ENCODE measurements at places on chromosomes 12 and 14.

GRCh38 chr12:126210448-126210847 is 1145.2 kb downstream of the AACS start:
- no peak for DNase-seq

DNA sequence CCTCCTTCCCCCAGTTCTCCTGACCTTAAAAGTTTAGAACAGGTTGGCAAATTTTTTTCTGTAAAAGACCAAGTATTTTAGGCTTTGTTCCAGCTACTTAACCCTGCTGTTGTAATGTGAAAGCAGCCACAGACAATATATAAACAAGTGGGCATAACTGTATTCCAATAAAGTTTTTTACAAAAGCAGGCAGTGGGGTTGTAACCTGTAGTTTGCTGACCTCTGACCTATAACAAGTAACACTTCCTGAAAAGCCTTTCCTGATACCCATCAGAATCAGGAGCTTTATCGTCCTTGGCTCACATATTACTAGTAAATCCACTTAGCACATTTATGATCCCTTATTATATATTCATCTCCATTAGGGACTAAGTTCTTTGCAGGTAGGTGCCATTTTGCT is 13.1 kb upstream of the SMARCC2 start:
- DNase-seq: no peak

DNA sequence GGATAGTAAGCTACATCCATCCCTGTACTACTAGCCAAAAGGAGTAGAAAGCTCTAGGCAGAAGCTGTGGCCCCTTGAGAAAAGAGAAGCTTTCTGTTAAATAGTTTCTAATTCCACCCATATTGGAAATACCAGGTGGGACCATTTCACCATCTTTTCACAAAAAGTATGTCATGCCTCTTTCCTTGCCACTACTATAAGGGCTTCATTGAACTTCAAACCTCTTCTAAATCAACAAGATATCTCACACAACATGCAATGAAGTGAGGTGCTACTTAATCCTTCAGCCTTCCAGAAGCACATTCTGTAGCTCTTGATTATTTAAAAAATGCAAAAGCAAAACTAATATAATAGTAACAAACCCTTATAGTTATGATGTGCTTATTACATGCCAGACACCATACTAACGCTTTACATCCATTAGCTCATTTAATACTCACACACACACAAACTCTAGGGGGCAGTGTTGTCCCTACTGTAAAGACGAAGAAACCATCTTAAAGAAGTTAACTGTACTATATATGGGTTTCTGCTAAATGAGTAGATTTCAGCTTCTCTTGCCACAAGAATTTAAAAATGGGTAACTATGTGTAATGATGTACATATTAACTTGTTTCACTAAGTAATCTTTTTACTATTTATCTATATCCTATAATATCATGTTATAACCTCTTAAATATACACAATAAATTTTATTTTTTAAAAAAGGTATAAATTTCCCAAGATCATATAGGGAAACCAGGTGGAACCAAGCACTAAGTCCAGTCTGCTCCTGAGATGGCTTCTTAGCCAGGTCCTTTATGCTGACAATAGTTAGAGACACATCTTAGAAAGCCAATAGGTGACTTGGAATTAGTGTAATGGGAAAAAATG is 124.4 kb downstream of the RPS29 start:
- DNase-seq: peak; percentile 81

DNA sequence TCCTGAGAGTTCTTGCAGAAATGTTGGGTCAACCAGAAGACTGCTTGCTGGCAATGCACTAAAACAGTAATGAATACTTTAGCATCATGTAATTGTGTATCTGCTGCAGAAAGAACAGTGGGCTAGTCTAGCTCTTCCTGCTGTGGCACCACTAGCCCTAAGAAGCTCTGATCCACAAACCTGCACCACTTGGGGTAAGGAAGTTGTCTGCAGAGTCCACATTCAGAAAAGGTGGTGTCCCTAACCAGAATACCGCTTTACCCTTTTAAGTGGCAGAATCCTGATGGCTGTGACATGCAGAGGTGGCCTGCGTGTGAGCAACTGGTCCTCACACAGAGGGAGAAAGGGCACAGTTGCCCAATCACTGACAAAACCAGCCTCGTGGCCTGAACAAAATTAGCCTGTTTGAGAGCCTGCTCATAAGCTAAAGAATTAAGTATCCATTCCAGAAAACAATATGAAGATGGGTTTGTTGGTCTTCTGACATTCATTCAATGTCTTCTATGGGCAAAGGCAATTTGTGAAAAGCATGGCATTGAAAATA is 165.8 kb downstream of the PPM1H start:
- no peak for DNase-seq

- DNase-seq: no peak
Measured at GRCh38 chr12:66154776-66155175, 15.0 kb downstream of the TMBIM4 start.

DNA sequence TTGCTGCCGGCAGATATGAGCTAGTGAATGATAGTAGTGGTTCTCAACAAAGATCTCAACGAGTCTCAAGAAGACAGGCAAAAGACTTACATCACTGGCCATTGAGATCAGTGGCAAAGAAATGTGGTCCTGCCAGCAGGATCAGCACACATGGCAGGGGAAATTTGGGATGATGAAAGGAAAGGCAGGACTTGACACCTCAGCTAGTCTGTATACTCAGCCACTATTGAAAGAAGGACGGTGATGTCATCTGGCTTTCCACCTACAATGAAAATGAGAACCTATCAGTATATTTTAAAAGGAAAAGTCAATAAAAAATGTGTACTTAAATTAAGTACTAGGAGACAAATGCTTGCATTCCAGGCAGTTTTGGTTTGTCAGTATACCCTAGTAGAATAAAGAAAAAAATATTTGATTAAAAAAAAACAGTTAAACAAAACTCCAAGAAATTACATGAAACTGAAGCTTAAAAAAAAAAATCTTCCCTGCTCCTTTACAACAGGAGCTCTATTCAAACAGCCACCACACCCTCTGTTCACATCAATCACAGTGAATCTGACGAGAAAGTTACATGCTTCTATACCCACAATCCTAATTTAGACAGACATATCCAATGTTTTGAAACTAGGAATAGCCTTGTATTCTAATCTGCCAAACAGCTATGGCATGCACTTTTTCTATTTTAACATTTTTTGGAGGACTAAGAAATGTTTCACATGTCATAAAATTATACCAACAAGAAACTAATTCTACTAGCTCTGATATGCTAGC is 34.9 kb downstream of the RAD9B start:
- no peak for DNase-seq

GRCh38 chr14:74704656-74705055 is 8.2 kb downstream of the AREL1 start:
- DNase-seq: no peak

DNA sequence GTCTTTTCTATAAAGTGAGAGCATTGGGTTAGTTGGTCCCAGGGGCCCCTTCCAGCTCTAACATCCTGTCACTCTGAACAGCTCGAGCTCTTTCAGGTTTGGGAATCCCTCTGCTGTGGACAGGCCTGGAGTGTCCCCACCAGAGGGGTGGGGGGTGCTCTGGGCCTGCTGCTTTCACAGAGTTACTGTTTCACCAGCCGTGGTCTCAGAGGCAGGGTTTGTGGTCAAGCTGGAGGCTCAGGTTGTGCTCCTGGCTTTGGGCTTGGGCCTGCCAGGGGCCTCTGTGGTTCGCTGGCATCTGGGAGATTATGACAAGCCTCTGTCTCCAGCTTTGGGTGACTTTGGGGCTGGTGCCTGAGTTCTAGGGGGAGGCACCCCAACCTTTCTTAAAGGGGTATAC is 59.6 kb downstream of the FBXL14 start:
- DNase-seq: no peak

DNA sequence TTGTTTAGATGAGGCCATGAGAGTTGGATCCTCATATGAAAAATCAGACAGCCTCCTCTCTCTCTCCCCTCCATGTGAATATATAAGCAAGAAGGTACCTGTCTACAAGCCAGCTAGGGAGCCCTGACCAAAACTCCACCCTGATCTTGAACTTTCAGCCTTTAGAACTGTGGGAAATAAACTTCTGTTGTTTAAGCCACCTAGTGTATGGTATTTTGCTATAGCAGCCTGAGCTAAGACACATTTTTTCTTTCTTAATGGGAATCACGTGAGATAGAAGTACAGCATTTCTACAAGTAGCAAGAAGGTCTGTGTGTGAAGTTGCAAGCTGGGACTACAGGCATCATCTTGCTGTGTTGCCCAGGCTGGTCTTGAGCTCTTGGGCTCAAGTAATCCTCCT is 16.3 kb upstream of the ABHD12B start:
- no peak for DNase-seq

- DNase-seq: no peak
Measured at GRCh38 chr14:101917413-101918017, 46.9 kb upstream of the DYNC1H1 start.

- DNase-seq: no peak
Measured at GRCh38 chr14:104297721-104298401, 159.5 kb downstream of the KIF26A start.

DNA sequence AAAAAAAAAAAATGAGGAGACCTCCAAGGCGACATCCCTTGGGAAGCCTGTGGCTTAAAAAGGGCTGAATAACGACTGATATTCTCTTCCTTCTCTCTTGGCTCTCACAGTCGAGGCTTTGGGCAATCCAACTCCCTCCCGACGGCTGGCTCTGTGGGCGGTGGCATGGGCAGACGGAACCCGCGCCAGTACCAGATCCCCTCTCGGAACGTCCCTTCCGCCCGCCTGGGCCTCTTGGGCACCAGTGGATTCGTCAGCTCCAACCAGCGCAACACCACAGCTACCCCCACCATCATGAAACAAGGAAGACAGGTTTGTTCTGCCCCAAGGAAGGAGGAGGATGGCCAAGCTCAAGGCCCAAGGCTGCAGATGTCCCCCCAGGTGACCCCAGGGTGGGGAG is 127.8 kb downstream of the GCH1 start:
- DNase-seq: no peak

GRCh38 chr12:12466157-12466556 is 96.5 kb downstream of the DUSP16 start:
- DNase-seq: no peak

- DNase-seq: no peak
Measured at GRCh38 chr14:32656601-32657000, 282.1 kb upstream of the NPAS3 start.

GRCh38 chr12:5465384-5465783 is 33.5 kb downstream of the NTF3 start:
- no peak for DNase-seq

- no peak for DNase-seq
Measured at GRCh38 chr12:118618695-118619094, 242.3 kb downstream of the SUDS3 start.

- no peak for DNase-seq
Measured at GRCh38 chr14:101589486-101590015, 28.3 kb downstream of the DIO3 start.

DNA sequence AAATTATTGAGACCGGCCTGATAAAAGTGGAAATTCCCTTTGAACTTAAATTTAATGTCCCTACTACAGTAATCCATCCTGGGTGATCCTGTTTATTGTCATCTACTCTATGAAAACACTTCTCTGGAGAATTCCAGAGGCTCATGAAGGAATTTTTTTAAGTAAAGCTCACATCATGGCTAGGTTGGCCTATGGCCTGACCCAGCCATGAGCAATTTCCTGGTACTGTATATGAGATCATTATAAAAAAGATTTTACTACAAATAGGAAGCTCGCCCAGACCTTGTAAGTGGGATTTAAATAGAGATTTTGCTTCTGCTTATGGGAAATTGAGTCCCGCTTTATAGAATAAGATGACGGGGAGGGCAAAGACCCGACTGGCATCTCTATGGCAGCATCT is 215.5 kb downstream of the DPF3 start:
- DNase-seq: no peak

GRCh38 chr14:47153746-47154145 is 502.2 kb upstream of the RPL10L start:
- DNase-seq: no peak

DNA sequence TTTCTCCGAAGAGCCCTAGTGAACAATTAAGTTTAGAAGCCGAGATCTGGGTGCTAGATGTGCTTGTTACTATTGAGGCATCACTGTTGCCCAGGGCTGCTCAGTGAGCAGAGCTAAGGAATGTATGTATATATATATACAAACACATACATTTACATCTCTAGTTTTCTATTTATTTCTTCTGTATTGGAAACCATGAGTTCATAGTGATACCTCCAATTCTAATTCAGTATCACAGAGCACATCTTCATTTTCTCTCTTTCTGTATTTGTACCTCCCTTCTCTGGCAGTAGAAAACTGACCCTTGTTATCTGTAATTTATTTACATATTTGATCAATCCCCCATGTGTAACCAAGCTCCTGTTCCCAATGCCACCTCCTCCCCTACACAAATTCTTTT is 40.7 kb upstream of the FUT8 start:
- no peak for DNase-seq

DNA sequence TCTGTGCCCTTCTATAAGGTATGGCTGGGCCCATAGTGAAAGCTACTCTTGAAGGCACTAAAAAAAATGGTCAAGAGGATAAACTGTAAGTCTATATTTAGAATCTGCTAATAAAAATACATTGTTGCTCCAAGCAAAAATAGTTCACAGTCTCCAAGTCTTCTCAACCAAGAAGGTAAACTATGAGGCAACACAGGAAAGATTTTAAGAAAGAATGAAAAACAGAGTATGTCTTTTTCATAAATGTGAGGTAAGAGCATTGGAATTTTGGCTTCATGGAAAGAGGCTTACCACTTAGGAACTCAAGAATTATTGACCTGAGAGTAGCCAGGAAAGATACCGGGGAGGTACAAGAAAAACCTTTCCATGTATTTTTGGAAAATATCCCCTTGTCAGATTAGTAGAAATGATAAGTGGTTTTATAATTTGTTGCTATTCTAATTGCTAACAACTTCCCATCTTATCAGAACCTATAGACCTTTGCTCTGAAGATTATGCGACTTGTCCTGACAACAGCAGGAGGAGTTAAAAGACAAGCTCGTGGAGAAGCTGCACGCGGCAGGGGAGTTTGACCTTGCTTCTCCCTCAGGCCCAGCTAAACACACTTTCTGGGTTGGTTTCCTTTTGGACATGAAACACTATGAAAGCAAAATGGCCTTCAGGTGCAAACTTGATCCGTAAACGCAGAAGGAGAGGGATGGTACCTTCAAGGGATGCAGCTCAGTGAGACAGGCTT is 238.1 kb downstream of the FOXN3 start:
- no peak for DNase-seq

DNA sequence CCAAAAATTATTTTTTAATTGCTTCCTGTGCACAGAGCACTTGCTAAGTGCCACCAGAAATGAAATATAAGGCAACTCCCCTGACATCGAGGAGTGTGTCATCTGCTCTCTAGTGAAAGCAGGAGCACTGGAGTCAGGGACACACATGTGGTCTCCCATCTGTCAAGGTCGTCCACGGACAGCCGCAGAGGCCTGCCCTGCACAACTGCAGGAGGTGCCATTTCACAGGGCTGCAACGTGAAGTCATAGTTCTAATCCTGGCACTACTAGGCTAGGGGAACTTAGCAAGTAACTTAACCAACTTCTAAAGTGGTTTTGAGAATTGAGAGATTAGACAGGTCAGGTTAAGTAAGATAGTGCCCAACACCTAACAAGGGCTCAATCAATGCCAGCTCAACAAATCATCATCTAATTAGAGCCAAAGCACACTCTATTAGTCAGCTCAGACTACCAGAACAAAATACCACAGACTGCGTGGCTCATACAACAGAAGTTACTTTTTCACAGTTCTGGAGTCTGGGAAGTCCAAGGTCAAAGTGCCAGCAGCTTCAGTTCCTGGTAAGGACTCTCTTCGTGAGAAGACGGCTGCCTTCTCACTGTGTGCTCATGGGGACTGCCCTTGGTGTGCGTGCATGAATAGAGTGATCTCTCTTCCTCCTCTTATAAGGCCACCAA is 30.7 kb downstream of the FOXN3 start:
- no peak for DNase-seq

- no peak for DNase-seq
Measured at GRCh38 chr12:3284405-3284804, 206.6 kb upstream of the PRMT8 start.

- DNase-seq: no peak
Measured at GRCh38 chr12:40226705-40227104, 1.9 kb downstream of the LRRK2 start.

Measured in hematopoietic multipotent progenitor cell treated with erythropoietin and hydrocortisone succinate and interleukin-3 and kit ligand, for 15 days (in vitro differentiated cells).